ENCODE measurements at places on chromosomes 13 and 19. TPM values are rescaled to one million over a fixed set of nuclear protein-coding genes. Genes with fewer than 3 reads are reported as not detected.

DNA sequence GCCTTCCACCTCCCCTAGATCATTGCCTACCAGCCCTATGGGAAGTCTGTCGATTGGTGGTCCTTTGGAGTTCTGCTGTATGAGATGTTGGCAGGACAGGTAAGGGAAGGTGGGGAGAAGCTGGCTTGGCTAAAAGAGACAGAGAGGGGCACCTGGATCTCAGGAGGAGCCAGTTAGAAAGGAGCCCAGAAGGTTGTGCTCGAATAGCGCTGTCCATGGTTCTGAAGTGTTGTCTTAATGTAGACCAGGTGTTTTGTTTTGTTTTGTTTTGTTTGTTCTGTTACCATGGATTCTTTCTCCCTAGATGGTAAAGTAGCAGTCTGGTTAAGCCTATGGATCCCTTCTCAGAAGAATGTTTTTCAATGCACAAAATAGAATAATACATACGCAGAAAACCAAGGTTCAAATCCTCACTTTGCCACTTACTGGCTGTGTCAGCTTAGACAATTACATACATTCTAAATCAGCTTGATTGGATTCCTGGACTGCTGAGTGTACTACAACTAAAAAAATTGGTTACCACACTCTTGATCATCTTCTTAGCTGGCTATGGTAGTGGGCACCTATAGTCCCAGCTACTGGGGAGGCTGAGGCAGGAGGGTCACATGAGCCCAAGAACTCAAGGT, 5.9 kb upstream of the CACNG7 start:
- peak; percentile 92 for DNase-seq
- no peaks in the 10 kb centered on the region for H3K4me1 ChIP-seq
- H3K27me3 ChIP-seq: peaks cover 50% of the 10 kb centered on the region

- H3K36me3 ChIP-seq: no peaks in the 10 kb centered on the region
- peaks cover 27% of the 10 kb centered on the region for H3K4me1 ChIP-seq
- H3K27me3 ChIP-seq: no peaks in the 10 kb centered on the region
- H3K4me3 ChIP-seq: no peak overlapping the region
Measured at GRCh38 chr13:22062478-22063205, 391.8 kb downstream of the FGF9 start.

DNA sequence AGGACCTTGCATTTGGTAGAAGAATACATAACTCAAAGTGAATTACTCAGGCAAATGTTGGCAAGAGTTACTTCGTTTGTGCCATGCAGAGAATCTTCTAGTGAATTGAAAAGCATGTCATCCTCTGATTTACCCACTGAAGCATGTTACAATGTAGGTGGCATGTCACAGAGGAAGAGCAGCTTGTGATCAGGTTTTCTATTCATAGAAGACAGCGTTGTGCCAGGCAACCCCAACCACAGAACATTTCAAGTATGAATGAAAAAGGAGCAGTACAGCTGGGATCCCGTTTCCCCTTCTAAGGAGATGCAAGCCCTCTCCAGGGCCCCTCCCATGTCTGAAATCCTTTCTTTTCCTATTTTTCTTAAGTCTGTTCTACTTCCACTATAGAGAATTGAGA, 6.0 kb upstream of the KATNAL1 start:
- H3K4me3 ChIP-seq: no peak overlapping the region
- H3K36me3 ChIP-seq: no peaks in the 10 kb centered on the region
- DNase-seq: no peak
- H3K27me3 ChIP-seq: peaks cover under 1% of the 10 kb centered on the region
- H3K4me1 ChIP-seq: peaks cover 7% of the 10 kb centered on the region

- no peaks in the 10 kb centered on the region for H3K4me1 ChIP-seq
- no peak overlapping the region for H3K4me3 ChIP-seq
- H3K27me3 ChIP-seq: no peaks in the 10 kb centered on the region
- H3K27ac ChIP-seq: no peak overlapping the region
Measured at GRCh38 chr13:113458253-113459065, 5.2 kb upstream of the ADPRHL1 start.

- peaks cover 8% of the 10 kb centered on the region for H3K36me3 ChIP-seq
- peaks cover 6% of the 10 kb centered on the region for H3K4me1 ChIP-seq
- no peaks in the 10 kb centered on the region for H3K27me3 ChIP-seq
- peak overlapping the region; percentile 97 for H3K4me3 ChIP-seq
- DNase-seq: no peak
- no peak overlapping the region for H3K27ac ChIP-seq
Measured at GRCh38 chr19:36668646-36669045, 2.0 kb upstream of the ZNF461 start.

- H3K4me3 ChIP-seq: no peak overlapping the region
- H3K4me1 ChIP-seq: no peaks in the 10 kb centered on the region
Measured at GRCh38 chr13:72341904-72342303, 385.5 kb downstream of the MZT1 start.

GRCh38 chr13:28394422-28394821, 100.5 kb downstream of the FLT1 start:
- H3K4me3 ChIP-seq: no peak overlapping the region
- no peak overlapping the region for H3K27ac ChIP-seq
- H3K36me3 ChIP-seq: no peaks in the 10 kb centered on the region

DNA sequence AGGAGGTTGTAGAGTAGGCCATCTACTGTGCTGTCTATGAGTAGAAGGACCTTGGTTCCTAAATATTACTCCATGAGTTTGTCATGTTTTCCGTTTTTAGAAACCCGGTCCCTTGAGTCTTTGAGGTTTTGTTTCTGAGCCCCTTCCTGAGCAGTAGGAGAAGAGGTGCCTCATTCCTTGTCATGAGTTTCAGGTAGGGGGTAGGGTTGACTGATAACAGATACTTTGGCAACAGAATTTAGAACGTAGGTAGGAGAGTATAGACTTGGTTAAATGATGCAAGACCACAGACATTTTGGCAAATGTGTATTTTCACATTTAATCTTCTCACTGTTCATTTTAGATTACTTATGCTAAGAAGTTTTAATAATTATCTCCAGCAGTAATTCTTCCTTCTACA, 24.6 kb downstream of the LMO7 start:
- H3K27me3 ChIP-seq: no peaks in the 10 kb centered on the region
- H3K27ac ChIP-seq: no peak overlapping the region
- no peak for DNase-seq
- H3K4me1 ChIP-seq: no peaks in the 10 kb centered on the region
- no peak overlapping the region for H3K4me3 ChIP-seq

DNA sequence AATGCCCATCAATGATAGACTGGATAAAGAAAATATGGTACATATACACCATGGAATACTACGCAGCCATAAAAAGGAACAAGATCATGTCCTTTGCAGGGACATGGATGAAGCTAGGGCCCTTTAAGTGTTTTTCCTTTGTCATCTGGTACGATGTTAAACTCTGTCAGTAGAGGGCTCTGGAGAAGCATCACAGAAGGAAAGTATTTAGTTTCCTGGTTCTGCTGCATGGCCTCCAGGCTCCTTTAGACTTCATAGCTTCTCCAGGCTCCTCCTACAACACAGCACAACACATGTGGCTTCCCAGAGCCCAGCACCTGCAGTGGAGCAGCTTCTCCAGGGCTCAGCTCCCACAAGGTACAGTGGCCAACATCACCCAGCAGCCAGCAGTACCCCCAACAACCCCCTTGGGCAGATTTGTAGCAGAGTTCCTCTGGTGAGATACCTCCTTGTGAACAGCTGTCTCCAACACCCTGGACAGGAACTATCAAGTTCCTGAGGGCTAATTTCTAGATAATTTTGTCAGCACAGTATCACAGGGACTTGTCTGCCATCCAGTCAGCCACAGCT, 63.4 kb downstream of the KCTD12 start:
- H3K27me3 ChIP-seq: no peaks in the 10 kb centered on the region
- DNase-seq: no peak
- no peaks in the 10 kb centered on the region for H3K4me1 ChIP-seq
- no peak overlapping the region for H3K27ac ChIP-seq
- no peak overlapping the region for H3K4me3 ChIP-seq
- H3K36me3 ChIP-seq: no peaks in the 10 kb centered on the region

HSPB6 gene
- not detected for total RNA-seq

BCAM gene
- total RNA-seq: 7.1 TPM

ANGPTL8 gene
- not detected for total RNA-seq

ZNF708 gene
- 35.9 TPM for total RNA-seq

SLC25A42 gene
- total RNA-seq: 4.0 TPM

NXNL1 gene
- total RNA-seq: not detected

SMAD9 gene
- 1.6 TPM for total RNA-seq
